ENCODE measurements at places on chromosomes 1 and 21. TPM values are rescaled to one million over a fixed set of nuclear protein-coding genes. Genes with fewer than 3 reads are reported as not detected.

Gene DAP3
- total RNA-seq = 77.7 TPM

Gene YIPF1
- total RNA-seq = 24.5 TPM

Gene AQP10
- total RNA-seq = 0.47 TPM

Gene HHIPL2
- 0.97 TPM for total RNA-seq

Gene MEGF6
- 57.1 TPM for total RNA-seq

Gene ADGRL4
- 18.8 TPM for total RNA-seq

Gene MCOLN2
- total RNA-seq = 5.1 TPM

DNA sequence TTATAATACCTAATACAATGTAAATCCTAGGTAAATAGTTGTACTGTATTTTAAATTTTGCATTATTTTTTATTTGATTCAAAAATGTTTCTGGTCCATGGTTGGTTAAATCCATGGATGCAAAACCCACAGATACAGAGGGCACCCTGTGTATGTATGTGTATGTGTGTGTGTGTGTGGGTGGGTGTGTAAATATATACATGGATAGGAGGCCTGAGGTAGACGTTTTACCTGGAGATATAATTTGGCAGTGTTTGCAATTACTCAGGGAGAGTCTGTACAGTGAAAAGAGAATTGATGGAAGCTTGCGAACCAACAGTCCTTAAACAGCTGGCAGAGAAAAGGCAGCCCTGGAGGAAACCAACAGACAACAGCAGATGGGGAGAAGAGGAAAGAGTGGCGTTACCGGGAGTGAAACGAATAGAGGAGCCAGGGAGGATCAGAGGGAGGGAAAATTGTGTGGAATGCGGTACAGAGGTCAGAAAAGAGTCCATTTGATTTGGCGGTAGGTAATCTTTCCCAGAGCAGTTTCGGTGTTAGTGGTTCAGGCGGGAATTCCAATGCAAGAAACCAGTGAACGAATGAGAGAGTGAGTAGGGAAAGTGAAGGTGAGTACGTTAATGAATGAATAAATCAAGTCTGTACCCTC is 47.9 kb upstream of the NBL1 start:
- no peak for DNase-seq

- no peak for DNase-seq
Observed at GRCh38 chr1:66119148-66119547, 326.5 kb downstream of the PDE4B start.

GRCh38 chr1:156914440-156914856 is 6.0 kb upstream of the LRRC71 start:
- DNase-seq = peak; percentile 39

- DNase-seq = no peak
Observed at GRCh38 chr1:193325771-193326170, 139.4 kb upstream of the B3GALT2 start.

DNA sequence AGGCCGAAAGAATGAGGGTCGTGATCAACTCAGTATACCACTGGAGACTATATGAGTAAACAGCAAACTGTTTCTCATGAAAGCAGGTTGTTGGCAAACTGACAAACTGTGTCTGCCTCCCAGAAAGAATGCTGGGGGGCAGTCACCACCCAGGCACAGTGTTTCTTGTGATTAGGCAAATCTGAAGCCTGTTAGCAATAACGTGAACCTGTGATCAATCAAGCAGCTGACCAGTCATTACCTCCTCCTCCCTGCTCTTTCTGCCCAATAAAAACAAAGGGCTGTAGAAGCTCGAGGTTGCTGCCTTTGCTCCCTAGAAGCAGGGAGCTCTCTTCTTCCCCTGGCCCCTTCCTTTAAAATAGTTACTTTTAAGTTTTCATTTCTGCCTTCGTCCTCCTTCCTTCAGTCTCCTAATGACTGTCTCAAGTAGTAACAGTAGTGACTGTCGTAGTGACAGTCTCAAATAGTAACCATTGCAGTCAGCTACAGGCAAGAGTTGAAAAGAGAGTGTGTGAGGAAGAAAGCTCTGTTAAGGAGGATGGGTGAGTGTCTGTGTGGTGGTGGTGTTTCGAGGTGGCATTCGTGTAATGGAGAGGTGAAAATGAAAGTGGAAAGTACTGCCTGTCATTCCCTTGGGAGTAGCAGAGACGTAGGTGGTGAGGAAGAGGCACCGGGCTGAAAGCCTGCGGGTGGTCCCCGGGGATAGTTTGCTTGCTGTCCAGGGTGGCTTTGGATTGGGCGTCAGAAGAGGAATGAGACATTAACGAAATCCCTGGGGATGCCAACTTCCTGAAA is 14.5 kb downstream of the HHAT start:
- no peak for DNase-seq

GRCh38 chr1:48870596-48870995 is 93.9 kb upstream of the BEND5 start:
- no peak for DNase-seq

- DNase-seq = no peak
Observed at GRCh38 chr1:7932524-7933138, 8.0 kb downstream of the TNFRSF9 start.

GRCh38 chr1:76640092-76640491 is 227.2 kb upstream of the ST6GALNAC5 start:
- DNase-seq = no peak

DNA sequence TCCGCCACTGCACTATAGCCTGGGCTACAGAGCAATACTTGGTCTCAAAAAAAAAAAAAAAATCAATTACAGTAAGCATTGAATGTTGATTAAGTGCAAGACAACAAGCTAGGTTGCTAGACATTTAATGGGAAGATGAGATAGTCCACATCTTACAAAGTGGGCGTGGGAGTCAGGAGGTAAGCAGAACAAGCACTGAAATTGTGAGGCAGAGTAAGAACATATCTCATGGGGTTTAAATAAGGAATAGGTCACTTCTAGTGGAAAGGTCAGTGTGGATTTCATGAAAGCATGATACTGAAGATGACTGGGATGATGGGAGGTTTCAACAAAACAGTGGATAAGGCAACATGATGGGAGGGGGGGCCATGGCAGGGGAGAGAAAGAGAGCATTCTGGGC is 1.9 kb upstream of the OLFML2B start:
- no peak for DNase-seq

GRCh38 chr1:175628548-175629317 is 114.7 kb downstream of the TNR start:
- DNase-seq = no peak

DNA sequence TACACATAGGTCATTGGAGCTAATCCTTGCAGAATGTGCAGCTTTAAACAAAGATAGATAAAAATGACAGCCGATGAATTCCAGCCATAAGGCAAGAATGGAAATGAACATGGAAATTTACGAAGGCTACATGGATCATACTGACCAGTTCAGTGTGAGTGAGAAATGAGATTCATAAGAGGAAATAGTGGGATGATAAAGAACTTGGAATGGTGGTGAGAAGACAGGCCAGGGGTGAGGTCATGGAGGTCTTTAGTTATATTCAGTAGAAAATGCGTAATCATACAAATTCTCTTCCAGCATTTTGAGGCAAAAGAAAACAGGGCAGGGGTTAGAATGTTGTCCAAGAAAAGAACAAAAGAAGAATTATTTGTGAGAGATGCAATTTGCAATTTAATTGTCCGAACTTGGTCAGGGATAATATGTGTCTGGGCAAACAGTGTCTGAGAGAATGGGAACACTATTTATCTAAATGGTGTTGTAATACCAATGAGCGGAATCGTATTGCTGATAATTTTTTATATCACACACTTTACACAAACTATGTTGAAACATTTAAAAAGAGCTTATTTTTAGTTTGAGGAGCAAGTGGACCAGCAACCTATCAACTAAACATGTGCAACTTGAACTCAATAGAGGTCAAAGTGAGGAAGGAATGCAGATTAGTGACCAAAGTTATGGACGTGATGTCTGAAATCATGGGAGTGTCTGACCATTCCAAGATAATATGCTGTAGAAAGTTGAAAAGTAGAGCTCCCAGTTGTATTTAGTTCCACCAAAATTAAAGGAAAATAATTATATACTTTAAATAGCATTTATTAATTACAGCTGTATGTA is 739.0 kb upstream of the NCAM2 start:
- DNase-seq = no peak

DNA sequence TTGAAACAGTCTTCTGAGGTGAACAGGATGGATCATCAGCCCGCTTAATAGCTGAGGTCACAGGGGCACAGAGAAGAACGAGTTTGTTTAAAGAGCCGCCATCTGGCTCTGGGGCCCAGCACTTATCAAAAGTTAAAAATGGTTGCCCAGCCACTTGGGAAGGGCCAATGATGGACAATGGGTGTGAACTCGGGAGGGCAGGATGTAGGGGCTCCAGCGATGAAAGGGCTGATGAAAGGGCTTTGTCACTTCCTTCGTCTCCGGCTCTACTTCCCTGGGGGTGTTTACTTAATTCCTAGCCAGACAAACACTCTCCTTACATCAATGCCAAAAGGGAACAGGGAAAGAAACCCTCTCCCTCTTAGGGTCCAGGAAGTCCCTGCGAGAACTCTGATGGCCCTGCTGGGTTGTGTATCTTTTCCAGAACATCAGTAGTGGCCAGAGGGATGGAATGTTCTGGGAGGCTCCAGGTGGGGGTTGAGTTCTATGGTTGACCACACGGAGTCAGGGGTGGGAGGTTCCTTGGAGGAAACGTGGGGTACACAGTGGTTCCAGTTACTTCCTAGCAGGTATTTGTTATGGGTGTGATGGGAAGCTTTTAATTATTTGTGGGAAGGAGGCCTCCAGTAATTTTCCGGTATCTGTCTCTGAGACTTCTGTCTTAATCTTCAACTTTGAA is 9.0 kb upstream of the ABCG1 start:
- DNase-seq = no peak

GRCh38 chr1:26791626-26792025 is 3.9 kb downstream of the PIGV start:
- no peak for DNase-seq

DNA sequence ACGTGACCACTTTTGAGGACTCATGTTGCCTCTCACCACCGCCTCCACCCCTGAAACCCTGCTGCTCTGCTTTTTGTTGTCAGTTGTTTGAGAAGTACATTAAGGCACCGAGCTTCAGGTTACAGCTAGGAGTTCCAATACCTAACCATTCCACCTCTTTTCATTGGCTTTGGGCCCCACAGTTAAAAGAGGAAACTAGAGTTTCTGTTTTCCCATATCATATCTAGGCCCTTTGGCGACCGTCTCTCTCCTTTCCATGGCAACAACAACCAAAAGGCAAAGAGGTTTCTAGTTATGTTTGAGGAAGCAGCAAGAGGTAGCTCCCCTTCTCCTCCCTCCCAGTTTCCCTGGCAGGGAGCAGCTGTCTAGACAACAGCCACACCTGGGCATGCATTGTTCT is 5.9 kb downstream of the ANKRD35 start:
- no peak for DNase-seq

- no peak for DNase-seq
Observed at GRCh38 chr1:6651909-6652308, 27.2 kb downstream of the THAP3 start.

DNA sequence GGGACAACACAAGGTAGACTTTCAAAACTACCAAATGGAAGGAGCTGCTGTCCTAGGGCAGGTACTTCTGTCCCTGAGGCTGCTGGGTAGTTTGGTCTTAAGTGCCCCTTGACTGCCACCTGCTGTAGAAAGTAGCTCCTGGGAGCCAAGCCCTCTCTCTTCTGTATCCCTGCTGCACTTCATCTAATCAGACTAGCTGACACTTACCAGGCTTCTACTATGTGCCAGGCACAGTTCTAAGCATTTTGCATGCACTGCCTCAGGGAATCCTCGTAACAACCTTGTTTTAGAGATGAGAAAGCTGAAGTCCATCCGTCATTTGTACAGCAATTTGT is 15.9 kb upstream of the SRSF4 start:
- no peak for DNase-seq

DNA sequence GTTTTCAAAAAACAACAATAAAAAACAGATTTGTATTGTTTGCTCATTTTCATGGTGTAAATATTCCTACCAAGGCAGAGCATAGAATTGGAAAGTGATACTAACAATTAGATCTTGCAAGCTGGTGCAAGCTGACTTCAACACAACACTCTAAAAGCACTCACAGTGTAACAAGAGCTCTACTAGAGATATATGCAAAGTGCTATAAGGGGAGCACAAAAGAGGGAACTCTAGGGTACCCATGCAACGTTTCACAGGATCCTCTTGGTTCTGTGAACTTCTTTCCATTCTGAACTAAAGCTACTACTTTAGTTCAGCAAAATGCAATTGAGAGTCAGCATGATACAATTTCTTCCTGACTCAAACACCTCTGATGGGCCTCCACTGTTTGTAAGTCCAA is 78.3 kb downstream of the ATP1B1 start:
- no peak for DNase-seq

DNA sequence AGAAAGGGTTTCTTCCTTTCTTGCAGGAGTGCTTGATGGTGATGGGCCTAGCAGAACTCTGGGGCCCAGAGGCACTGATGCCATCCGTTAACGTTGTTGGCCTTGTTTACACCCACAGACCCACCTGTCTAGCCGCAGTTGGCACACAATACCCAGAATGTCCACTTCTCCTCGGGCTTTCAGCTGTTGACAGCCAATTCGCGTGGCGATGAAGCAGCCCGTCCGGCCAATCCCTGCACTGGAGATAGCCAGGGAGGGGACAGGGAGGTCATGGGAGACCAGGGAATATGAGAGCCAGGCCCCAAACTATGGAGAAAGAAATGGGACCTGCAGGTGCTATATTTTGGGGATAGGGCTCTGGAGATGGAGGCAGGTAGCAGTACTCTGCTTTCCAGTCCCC is 5.7 kb upstream of the ARL8A start:
- no peak for DNase-seq

DNA sequence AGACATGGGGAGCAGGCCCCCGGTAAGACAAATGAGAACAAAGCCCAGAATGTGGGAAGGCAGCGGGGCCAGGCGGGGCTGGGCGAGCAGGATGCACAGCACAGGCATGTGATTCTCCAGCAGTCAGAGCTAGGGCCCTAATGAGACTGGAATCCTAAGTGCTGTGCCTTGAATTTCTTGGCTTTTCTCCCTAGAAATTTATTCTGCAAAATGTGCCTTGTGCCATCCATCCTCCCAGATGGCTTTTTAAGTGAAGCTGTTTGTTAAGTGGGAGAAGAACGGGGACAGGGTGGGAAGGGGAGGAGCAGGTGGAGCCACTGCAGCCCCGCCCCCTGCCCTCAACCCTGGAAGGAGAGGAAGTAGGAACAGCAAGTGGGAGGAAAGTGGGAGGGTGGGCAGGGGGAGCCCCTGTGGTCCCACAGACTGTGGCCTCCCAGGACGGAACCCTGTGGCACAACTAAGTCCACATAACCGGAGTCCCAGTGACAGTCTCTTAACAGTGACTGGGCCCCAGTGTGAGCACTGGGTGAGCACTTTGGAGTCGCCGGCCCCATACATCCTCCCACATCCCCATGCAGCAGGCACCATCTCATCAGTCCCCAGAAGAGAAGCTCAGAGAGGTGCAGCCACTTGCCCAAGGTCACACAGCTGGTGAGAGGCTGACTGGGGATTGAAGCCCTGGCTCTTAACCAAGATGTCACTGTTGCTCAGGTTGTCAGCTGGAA is 216.9 kb downstream of the MATN1 start:
- no peak for DNase-seq

DNA sequence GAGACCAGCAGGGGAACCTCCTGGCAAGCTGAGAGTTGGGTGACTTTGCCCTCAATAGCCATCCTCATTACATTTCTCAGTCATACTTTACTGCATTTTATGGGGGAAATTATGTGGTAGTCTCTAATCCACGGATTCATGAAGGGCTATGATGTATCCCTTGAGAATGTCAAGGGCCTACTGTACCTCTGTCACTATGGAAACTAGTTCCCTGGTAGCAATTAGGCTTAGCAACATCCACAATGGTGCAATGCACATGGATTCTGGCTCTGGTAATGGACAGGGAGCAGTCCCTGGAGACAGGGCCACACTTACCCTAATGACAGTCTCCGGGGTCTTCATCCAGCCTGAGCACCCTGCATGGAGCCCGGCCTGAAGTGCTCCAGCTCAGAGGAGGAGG is 26.5 kb downstream of the LRRN2 start:
- no peak for DNase-seq

All from lower lobe of right lung (tissue), 2 donors.